ENCODE measurements at places on chromosomes 5 and 9.

DNA sequence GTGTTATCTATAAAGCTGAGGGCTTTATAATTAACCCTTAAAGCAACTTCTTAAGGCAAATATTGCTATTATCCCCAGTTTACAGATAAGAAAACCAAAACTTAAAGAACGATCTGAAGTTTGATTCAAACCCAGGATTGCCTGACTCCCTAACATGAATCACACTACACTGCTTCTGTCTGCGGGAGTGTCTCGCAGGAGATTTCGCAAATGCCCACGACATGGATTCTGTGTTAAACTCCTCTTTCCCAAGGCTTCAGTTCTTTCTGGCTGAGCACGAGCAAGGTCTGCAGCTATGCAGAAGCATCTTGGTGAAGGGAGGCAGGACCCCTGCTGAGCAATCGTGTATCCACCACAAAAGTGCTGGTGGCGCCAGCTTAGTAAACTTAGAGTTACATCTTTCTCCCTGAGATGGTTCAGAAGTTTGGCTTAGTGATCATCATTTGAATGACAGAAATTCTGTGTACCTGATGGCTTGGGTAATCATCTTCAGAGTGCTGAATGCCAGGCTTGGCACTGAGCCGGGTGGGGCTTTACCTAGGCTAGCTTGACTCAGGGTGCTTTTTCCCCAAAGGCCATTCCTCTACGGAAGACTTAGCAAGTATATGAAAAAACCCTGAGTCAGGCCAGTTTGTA is 81.4 kb upstream of the PIK3R1 start:
- DNase-seq = no peak

- no peak for DNase-seq
These were observed 21.2 kb downstream of the ABLIM3 start for GRCh38 chr5:149162401-149163084.

GRCh38 chr9:109101810-109102209 is 17.9 kb downstream of the TMEM245 start:
- DNase-seq = no peak

DNA sequence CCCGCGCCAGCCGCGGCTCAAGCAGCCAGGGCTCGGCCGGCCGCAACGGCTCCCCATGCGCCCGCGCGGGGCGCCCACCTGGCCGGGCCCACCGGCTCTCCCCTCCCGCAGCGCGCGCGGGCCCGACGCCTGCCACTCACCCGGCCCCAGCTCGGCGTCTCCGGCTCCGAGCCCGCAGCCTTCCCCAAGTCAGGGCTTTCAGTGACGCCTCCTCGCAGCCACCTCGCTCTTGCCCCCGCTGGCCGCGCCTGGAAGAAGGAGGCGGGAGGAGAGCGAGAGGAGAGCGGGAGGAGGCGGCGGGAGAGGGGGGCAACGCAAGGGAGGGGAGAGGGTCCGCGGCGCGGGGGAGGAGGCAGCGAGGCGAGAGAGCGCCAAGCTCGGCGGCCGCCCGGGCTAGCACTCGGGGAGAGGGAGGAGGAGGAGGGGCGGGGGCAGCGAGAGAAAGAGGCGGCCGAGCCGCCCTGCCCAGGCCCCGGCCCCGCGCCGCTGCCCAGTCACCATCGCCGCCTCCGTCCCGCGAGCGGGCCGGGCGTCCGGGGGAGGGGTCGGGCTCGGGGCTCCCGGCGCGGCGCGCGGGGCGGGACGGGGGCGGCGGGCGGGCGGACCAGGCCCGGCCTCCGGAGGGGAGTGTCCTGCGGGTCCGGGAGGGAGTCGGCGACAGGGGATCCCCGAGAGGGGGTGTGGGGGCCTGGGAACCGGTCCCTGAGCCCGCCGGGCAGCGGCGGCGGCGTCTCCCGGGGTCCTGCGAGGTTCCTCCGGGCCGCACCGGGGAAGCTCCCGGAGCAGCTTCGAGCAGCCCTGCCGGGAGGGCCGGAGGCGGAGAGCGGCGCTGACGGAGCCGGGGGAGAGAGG is at the start of gene LHFPL2:
LHFPL2 (minus strand) TSS at position 414 of the 852 bp plus-strand sequence. CDS start 138,559 bp downstream, outside the sequence.
- no peak for DNase-seq

- DNase-seq = no peak
These were observed 98.0 kb downstream of the MACIR start for GRCh38 chr5:103356350-103357091.

DNA sequence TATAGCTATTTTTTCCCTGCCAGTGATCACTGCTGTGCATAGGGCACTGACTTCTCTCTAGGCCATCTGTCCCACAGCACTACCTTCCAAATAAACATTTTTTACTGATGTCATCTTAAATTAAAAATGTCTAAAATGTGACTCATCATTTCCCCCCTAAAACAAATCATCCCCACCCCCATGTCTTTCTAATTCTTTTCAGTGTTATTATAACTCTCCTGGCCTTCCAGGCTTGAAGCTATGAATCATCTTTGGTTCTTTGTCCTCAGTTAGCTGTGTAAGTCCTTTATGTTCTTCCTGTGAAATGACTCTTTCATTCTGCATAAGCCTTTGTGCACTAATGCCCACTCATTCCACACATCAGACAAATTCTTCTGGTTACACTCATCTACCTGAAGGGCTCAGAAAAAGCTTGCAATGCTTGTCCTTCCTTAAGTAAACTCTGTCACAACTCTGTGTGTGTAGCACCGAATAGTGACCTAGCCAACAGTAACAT is 78.1 kb downstream of the CFAP95 start:
- DNase-seq = no peak

GRCh38 chr5:109218818-109219217 is 191.0 kb downstream of the PJA2 start:
- no peak for DNase-seq

GRCh38 chr9:93317495-93318094 is 133.7 kb downstream of the WNK2 start:
- DNase-seq = no peak

DNA sequence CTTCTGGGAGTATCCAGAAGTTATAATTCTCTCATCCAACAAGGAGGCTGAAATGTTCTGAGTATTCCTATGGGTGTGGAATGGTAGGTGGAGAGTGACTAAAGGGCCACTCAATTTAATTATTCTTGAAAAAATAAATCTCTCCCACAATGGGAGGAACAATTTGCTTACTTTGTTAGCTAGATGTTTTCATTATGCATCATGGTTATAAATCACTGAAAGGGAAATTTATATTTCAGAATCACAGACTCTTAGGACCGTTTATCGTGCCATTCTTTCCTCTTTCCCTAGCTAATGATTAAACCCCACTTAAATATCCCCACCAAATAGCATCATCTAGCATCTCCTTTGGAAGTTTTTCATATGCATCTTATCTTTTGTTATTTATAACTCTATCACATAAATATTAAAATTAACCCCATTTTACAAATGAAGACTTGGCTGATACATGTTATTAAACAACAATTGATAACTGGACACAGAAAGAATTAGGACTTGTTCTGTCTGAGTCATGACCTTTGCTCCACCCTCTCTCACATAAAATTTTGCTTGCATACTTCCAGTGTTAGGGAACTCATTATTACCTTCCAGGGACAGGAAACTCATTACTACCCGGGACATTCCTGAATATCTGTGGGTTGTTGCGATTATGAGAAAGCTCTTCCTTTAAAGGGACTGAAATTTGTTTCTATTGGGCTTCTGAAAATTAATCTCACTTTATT is 94.9 kb upstream of the NMUR2 start:
- no peak for DNase-seq

- DNase-seq = no peak
These were observed 1.4 kb upstream of the MLLT3 start for GRCh38 chr9:20623748-20624124.

GRCh38 chr9:103999375-104000062 is 94.6 kb upstream of the SMC2 start:
- no peak for DNase-seq

- no peak for DNase-seq
These were observed 71.9 kb upstream of the RANBP3L start for GRCh38 chr5:36373527-36374086.

DNA sequence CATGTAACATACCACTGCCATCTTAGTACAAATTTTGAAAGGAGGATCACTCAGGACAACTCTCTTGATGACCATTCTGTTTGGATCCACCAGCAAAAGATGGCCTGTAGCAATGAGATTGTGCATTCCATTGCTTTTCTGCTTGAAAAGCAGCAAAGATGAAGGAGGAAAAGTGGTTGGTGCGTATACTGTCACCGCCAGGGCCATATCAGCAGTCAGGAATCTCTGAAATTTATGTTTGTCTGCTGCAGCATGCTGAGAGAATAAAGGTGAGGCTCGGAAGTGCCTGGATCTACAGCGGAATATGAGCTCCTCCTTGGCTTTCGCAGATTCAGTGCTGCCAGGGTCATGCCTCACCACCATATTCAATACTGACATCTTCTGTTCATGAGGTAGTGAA is 144.4 kb downstream of the GPBP1 start:
- no peak for DNase-seq

GRCh38 chr9:68966496-68966944 is 47.4 kb downstream of the PRKACG start:
- DNase-seq = no peak

GRCh38 chr9:127222388-127223095 is 42.0 kb upstream of the GARNL3 start:
- no peak for DNase-seq

DNA sequence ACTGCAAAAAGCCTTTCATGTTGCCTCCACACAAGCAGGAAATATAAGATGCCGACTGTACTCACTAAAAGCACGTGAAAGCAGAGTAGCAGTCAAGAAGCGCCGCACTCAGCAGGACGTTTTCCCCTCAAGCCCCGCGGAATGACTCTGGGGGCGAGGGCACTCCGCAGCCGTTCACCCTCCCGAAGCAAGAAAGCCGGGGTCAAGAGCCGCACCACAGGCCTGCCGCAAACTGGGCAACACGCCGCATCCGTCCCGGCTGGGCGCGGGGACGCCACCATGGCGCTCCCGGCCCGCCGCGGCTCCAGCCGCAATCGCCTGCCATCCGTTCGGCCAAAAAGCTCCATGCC is 364 bp downstream of the RPS6 start:
- no peak for DNase-seq

- no peak for DNase-seq
These were observed 19.7 kb downstream of the ADRA1B start for GRCh38 chr5:159935946-159936345.

DNA sequence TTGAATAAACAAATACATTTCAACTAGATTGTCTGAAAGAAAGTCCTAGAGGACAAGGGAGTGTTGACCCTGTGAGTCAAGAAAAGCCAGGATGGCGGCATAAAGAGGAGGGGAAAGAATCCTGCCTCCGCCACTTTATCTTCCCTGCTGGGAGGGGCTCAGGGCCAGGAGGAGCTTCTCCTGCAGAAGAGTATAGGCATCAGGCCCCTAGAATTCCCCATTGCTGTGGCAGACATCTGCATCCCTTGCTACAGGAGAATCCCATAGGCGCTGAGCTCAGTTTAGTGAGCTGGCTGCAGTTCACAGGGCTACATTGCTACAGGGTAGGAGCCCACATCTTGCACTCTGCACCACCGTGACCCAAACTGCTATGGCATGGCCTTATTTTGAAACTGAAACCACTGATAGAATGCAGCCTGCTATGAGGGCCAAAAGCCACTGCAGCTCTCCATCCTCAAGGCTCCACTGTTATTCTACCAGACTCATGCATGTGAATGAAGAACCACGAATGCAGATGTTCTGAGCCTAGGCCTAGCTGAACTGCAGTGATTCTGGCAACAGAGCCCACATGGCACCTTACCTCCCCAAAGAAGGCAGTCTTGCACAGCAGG is 941.4 kb upstream of the CTNND2 start:
- DNase-seq = no peak

DNA sequence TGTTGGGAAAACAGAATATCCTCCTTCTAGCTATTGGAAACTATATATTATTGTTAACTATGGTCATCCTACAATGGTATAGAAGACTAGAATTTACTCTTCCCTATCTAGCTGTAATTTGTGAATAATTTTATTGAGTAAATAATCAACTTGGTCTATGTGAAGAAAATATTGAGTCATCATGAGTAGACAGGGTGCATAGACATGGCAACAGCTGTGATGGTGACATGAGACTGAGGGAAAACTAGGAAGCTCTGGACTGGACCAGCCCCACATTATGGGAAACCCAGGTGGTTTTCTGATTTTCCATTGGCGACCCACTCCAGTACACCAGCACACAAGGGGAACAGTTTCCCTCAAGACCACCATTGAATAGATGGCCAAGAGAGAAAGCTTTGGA is 95.0 kb downstream of the APBA1 start:
- no peak for DNase-seq

- no peak for DNase-seq
These were observed 153.6 kb downstream of the CRB2 start for GRCh38 chr9:123509646-123510045.

GRCh38 chr9:121633119-121633714 is 18.2 kb upstream of the DAB2IP start:
- no peak for DNase-seq

GRCh38 chr9:128316421-128316820 is 5.8 kb downstream of the TRUB2 start:
- no peak for DNase-seq

DNA sequence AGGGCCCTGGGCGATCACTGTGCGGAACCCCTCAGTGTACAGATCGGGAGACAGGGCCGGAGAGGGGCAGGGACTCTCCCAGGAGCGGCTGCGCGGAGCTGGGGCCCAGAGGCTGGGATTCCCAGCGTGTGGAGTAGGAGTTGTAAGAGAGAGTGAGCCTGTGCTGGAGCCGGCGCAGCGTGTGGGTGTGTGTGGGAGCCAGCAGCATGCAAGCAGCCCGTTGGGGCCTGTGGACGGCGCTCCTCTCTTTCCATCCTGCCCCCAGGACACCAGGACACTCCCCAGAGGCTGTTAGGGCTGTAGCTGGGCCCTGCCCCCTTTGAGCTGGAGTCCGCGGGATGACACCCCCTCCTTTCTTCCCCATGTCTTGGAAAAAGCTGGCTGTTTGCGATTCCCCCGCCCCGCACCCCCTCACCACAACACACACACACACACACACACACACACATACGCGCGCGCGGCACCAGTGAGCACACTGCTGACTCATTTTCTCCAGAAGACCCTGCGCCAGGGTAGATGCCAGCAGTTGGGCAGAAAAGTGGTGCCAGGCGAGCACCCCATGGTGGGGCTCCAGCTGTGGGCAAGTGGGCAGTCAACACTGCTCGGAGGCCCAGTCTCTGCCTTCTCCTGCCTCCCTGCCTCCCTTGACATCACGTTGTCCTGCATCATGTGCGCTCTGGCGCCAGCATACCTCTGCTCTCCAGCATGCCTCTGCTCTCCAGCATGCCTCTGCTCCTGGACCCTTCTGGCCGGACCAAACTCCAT is 1.5 kb downstream of the COL27A1 start:
- DNase-seq = no peak

DNA sequence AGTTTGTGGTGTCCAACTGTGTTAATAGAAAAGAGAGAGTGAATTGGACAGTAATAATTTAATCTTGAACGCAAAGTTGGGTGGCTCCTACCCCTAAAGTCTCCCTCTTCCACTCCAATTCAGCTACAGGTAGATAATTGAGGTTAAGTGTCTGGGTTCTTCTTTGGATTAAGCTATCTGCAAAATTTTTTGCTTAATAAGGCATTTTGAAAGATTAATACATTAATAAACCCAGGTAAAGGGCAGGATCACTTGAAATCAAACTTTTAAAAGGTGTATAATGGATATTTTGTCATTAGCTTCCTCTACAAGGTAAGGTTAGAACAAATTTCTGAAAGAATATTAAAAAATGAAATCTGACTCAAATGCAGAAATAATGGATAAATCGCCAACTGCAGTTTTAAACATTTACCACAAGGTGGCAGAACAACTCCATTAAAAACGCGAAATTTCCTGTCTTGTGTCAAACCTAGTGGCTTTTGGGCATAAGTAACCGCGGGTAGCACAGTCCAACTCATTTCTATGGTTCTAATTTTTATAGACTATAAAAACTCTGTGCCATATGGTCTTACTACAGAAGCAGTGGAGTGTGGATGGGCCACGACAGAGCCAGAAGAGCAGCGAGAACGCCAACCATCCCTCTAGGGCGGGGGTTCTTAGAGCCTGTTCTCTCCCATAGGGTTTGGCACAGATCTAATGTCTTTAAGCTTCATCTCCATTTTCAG is 276.5 kb downstream of the ARHGEF28 start:
- DNase-seq = no peak
